CD4-positive, alpha-beta T cell treated with Interleukin-4 for 1 hour (primary cell): ENCODE measurements at places on chromosomes 11 and 22.
A peak's percentile ranks its signal among the peaks of the same experiment; 100 is the strongest.

DNA sequence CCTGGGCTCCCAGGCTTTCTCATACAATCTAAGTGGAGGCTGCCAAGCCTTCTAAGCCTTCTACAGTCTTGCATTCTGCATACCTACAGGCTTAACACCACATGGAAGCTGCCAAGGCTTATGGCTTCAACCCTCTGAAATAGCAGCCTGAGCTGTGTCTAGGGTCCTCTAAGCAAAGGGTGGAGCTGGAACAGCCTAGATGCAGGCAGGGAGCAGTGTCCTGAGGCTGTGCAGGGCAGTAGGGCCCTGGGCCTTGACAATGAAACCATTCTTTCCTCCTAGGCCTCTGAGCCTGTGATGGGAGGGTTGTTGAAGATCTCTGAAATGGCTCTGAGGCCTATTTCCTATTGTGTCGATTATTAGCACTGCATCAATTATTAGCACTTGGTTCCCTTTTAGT, 150.9 kb upstream of the GRK3 start:
- DNase-seq: no peak

- no peak for DNase-seq
These were observed 95.5 kb downstream of the PDHX start for GRCh38 chr11:35011944-35012343.

- DNase-seq: peak; percentile 16
These were observed 32.4 kb downstream of the EIF3F start for GRCh38 chr11:8019314-8020243.

- DNase-seq: no peak
These were observed 91.3 kb downstream of the RELT start for GRCh38 chr11:73467505-73467904.

GRCh38 chr11:65112546-65113360, 1.1 kb downstream of the TM7SF2 start:
- peak; percentile 76 for DNase-seq

- no peak for DNase-seq
These were observed 78.3 kb upstream of the KCNQ1OT1 start for GRCh38 chr11:2777871-2778629.

DNA sequence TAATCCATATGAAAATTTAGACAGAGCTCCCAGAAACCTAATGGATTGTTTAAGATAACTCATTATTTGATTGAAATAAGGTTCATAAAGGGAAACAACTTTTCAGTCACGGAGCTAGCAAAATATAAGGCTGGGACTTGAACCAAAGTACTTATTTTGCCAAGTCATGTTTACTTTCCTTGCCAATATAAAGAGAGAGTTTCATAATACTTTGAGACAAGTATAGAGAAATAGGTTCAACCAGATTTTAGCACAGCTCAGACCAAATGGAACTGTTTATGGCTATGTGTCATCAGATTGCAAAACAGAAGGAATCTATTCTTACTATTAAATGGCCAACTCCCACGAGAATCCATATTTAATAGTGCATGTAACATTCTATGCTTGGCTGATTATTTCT, 1517.5 kb upstream of the TENM4 start:
- DNase-seq: no peak

DNA sequence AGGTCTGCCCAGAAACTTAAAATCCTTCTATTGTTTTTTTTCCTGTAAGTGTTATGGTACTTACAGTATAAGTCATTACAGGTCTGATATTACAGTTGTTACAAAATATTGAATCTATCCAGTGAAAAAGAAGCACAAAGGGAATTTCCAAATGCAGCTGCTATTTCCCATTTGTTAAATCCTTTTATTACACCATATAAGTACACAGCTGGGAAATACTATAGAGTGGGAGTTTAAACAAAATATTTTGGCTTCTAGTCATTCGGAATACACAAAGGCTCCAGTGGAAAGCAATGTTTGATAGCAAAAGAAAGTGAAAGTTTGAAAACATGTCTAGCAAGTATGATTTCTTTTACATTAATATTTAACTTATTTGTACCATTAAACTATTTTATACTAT, 18.0 kb downstream of the SOX6 start:
- DNase-seq: no peak

- DNase-seq: no peak
These were observed 37.1 kb downstream of the MCM5 start for GRCh38 chr22:35437049-35437448.

GRCh38 chr22:21650280-21650679, 8.2 kb downstream of the SDF2L1 start:
- DNase-seq: no peak

- DNase-seq: no peak
These were observed 12.1 kb downstream of the DERL3 start for GRCh38 chr22:23826510-23827350.

- no peak for DNase-seq
These were observed 28.7 kb upstream of the MMP20 start for GRCh38 chr11:102653744-102654291.
